ENCODE measurements at places on chromosomes 13 and 19.

- DNase-seq: no peak
Measured at GRCh38 chr19:55563261-55563690, 17.4 kb downstream of the ZNF579 start.

DNA sequence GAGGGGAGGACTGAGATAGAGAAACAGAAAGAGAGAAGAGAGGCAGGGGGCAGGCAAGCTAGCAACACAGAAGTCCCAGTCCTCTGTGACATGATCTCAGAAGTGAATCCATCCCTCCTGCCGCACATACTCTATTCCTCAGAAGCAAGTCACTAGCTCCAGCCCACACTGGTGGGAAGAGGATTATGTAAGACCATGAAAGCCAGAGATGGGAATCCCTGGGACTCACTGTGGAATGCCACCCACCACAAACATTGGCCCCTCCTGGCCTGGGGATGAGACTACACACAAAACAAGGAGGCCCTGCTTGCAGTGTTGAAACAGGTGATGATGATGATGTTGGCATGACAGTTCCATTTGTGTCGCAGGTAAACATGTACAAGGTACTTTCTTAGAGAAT, 419.9 kb downstream of the IRS2 start:
- DNase-seq: no peak

DNA sequence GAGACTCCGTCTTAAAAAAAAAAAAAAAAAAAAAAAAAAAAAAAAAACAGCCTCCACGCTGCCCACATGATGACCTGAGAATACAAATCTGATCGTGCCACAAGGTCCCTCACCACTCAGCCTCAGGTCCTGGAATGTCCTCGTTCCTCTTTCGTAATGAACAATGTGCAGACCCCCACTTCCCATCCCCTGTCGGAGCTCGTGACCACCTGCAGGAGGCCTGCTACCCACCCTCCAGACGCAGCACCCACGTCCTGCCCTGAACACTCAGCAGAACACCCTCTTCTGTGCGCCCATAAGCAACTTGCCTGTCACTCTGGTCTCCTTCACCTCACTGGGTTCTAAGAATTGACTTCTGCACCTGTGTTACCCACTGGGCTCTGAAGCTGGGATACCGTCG, 166.4 kb downstream of the KATNAL1 start:
- no peak for DNase-seq

- no peak for DNase-seq
Measured at GRCh38 chr13:111909501-111909900, 157.4 kb upstream of the SOX1 start.

DNA sequence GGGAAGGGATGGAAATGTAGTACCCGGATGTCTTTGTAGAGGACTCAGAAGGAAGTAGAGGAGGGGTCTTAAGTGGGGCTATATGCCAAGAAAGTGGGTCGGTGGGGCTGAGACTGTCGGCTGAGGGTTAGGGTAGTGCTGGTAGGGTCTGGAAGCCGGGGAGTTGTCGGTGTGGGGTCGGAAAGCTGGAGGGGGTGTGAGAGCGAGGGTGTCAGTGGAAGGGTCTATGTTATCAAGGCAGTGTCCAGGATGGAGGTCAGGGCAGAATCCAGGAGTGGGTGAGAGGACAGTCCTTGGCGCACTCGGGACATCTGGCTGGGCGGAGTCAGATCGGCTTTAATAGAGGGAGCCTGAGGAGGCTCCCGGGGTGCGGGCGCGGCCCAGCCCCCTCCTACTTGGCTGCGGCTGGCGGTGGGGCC, 1.7 kb downstream of the HSPB6 start:
- DNase-seq: no peak
